ENCODE measurements at places on chromosomes 16 and 17.

GRCh38 chr16:56715126-56715525 lies 14.8 kb upstream of the NUP93 start:
- peaks cover 16% of the 10 kb centered on the region for H3K4me1 ChIP-seq
- no peak for DNase-seq
- H3K27ac ChIP-seq, result no peak overlapping the region
- no peak overlapping the region for H3K4me3 ChIP-seq
- H3K36me3 ChIP-seq, result no peaks in the 10 kb centered on the region
- no peaks in the 10 kb centered on the region for H3K27me3 ChIP-seq

DNA sequence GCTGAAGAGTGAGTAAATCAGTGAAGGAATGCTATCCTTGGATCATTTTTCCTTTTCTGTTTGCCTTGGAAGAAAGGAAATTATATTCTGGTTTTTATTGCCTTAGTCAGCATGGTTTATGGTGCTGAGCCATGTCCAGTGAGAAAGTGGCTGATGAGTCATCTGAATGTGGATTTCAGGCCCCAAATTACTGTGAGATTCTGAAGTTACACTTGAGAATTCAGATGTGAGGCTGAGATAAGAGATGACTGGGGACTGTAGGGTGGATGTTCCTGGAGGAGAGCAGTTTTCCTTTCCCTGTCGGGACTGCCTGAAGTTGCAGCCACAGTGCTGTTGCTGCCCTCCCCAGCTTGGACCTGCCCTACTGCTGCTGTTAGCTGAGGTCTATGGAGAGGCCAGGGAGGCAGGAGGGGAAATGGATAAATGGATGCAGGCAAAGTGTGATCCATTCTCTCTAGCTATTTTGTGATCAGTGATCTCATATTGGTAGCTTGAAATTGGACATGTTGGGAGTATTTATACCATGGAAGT lies 4.2 kb upstream of the MAP3K14 start:
- no peak overlapping the region for H3K27ac ChIP-seq
- peaks cover 3% of the 10 kb centered on the region for H3K27me3 ChIP-seq
- H3K4me3 ChIP-seq, result no peak overlapping the region
- peaks cover 43% of the 10 kb centered on the region for H3K4me1 ChIP-seq
- DNase-seq, result no peak

- no peaks in the 10 kb centered on the region for H3K36me3 ChIP-seq
- H3K4me3 ChIP-seq, result no peak overlapping the region
- H3K4me1 ChIP-seq, result no peaks in the 10 kb centered on the region
- H3K27ac ChIP-seq, result no peak overlapping the region
These were observed 40.4 kb downstream of the MYO1D start for GRCh38 chr17:32836527-32836926.

DNA sequence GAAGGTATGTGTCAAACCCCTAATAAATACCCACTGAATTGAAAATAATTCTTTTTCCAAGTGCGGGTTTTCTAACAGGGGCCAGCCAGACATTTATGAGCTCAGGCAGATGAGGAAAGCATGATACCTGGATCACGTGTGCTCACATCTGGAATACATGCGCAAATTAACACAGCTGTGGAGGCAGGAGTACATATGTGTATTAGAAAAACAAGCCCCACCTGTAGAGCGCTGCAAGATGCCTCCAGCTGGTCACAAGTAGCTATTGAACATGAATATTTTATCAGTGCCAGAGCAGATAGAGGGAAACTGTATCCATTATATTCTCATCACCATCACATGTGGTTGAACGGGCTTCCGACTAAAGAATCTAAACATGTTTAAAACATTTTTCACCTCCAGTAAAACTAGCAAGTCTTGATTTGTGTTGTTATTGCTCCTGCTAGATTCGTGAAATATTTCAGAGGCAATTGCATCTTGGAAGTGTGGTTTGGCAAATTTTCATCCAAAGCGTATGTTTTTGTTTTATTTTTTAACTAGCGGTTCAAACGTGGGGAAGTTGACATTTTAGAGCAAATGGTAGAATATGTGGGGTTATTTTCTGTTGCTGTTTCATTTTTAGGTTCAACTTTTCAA lies 482.8 kb downstream of the CDH13 start:
- no peak for DNase-seq
- H3K27me3 ChIP-seq, result peaks cover 8% of the 10 kb centered on the region
- no peak overlapping the region for H3K4me3 ChIP-seq
- no peak overlapping the region for H3K27ac ChIP-seq
- no peaks in the 10 kb centered on the region for H3K36me3 ChIP-seq
- no peaks in the 10 kb centered on the region for H3K4me1 ChIP-seq

GRCh38 chr17:51132964-51133319 lies 12.3 kb upstream of the SPAG9 start:
- no peaks in the 10 kb centered on the region for H3K36me3 ChIP-seq
- H3K4me1 ChIP-seq, result peaks cover 10% of the 10 kb centered on the region
- H3K27me3 ChIP-seq, result peaks cover 7% of the 10 kb centered on the region
- no peak overlapping the region for H3K27ac ChIP-seq
- no peak overlapping the region for H3K4me3 ChIP-seq

All from activated naive CD8-positive, alpha-beta T cell treated with anti-CD3 and anti-CD28 coated beads for 36 hours (primary cell).